ENCODE measurements at places on chromosomes 5 and 9. TPM values are rescaled to one million over a fixed set of nuclear protein-coding genes. Genes with fewer than 3 reads are reported as not detected.

DNA sequence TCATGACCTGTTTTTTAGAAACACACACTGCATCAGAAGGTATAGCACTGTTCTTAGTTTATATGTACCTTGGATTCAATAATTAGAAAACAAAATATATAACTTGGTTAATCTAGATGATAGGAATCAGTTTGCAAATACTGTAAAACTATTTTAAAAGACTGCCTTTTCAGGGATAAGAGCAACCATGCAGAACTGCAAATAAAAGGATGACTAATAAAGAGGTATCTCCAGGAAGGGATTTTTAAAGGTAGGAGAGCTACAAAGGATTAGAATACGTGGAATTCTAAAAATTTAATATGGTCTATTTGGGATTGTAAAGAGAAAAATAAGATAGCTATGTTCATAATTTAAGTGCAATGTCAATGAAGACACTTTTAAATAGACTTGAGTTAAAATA lies 9.4 kb downstream of the GABRA1 start:
- DNase-seq: no peak

DNA sequence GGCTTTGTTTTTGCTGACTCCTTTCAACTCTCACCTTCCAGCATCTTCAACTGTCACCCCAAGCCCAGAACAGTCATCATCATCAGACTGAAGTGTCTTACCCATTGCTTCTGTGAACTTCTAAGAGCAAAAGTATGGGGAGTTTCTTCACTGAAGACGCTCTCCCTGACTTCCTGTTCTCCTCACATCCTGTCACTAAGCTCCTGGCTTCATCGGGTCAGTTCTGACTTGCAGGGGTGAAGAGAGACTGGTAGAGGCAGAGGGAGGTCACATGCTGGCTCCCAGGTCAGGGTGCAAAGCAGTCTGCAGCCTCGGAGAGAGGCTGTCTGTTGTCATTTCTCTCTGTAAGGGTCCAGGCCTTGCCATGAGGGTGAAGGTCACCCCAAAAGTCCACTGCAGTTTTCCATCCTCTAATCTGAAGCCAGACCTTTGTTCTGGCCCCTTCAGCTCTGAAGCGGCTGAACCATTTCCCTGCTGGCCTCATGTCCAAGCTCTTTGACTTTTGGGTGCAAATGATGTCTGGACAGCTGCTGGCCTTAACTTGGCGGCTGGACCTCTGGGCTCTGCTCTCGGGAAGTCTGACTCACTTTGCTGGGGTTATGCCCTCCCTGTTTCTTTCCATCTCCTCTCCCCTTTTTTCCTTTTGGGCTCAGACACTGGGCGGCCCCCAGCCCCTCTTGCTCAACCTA lies 305.0 kb downstream of the RAB3C start:
- DNase-seq: no peak

DNA sequence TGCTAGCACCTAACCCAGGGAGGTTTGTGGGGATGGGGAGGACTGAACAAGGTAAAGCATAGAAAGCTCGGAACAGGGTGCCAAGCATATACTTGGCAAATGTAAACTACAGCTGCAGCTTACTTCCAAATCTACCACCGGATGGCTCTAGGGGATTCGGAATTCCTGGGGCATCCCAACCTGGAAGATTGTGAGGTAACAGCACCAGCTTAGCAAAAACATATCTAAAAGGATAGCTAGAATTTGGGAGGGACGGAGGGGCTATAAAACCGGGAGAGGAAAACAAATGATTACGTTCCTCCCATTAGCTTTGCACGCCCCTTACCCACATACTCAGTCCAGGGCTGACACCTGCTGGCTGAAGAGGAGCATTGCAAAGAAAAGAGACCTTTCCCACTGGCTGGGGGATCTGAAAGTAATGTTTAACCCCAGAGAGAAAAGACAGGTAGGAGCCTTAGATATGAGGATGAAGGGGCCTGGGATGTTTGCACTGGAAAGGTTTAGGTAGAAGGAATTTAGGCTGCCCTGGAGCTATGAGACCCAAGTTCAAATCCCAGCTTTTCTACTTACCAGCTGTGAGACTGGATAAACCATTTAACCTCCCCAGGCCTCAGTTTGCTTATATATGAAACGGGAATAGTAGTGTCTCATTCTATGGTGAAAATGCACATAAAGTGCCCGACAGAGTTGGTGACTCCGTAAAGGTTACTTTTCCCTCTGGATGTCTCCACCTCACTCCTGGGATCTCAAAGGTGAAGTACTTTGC lies 73.6 kb downstream of the FAM114A2 start:
- DNase-seq: peak; percentile 33

GRCh38 chr5:59921816-59922215 lies 28.3 kb upstream of the PDE4D start:
- no peak for DNase-seq

DNA sequence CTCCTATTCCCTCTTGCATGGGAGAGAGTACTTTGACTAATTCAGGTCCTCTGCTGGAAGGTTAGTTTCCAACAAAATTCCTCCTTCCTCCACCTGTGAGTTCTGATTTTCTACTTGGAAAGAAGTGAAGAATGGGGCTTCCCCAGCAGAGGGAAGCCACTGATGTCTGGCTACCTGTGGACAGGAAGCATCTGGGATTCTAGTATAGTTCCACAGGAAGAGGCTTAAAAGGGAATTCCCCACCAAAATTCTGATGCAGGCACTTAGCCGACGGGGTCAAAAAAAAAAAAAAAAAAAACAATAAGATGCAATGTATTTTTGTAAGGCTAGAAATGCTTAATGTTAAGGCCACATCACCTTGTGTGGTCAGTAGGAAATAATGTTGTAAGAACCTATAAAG lies 33.4 kb downstream of the PCDHGC5 start:
- DNase-seq: no peak

The CCDC171 gene
- total RNA-seq: 9.2 TPM

The IFNA13 gene
- total RNA-seq: not detected
